ENCODE measurements at places on chromosomes 3 and 15.

GRCh38 chr3:72571052-72571451 lies 277.2 kb downstream of the SHQ1 start:
- DNase-seq = no peak

DNA sequence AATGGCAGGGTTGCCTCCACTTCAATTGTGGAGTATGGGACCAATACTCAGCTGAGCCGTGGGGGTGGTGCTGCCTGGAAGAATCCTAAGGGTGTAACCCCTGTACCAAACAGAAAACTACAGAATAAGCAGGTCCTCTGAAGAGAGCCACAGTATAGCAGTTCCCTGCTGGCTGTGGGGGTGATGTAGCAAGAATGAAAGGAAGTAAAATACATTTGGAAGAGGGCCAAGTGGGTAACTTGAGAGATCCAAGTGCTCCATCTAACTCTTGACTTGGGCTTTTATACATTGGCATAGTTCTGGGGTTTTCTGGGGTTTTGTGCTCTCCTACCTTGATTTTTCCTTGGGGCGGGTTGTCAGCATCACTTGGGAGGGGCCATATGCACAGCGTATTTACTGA lies 341.4 kb downstream of the OTOL1 start:
- no peak for DNase-seq

- no peak for DNase-seq
These were observed 2.2 kb downstream of the RPSA start for GRCh38 chr3:39408493-39409372.

DNA sequence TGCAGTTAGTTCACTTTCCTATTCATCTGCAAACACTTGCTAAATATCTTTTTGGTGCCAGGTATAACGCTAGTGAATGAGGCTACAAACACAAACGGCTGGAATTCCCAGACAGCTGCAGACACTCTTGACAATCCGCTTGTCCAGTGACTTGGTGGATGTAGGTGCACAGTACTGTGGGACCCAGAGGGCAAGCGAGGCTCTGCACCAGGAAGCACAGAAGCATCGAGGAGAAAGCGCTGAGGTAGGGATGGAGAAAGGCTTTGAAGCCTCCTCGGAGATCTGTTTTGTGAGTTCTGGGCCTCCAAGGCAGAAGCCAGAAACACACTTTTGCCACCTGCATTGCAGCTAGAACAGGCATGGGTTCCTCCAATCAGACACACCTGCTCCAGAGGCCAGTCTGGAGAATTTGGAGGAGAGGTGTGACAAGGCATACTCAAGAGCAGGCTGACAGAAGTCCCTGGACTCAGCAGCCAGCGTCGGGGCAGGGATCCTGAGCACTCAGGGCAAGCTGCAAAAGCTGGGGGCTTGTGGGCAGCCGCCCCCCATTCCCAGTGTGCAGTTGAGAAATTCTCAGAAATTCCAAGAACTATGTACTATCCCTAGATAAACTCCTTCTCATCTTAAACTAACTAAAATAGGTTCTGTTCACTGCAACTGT lies 232.5 kb downstream of the OCA2 start:
- no peak for DNase-seq

GRCh38 chr3:127299276-127299675 lies 11.4 kb upstream of the PRR20G start:
- no peak for DNase-seq

GRCh38 chr3:32176989-32177701 lies 61.3 kb upstream of the CMTM8 start:
- DNase-seq = peak; percentile 81

DNA sequence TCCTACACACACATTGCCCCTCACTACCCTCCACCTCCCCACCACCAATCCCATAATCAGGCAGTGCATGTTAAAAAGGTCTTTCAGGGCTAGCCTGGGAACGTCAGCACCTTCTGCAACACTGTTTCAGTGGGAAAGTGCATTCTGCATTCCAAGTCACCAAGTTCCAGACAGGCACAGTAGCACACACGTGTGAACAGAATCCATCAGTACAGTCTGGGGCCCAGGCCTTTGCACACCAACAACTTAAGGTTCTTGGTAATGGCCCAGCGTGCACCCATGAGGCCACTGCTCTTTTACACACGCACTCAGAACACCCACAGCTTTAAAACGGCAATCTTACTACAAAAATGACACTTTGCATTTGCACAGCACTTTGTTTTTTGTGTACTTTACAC lies 1.2 kb downstream of the ANXA2 start:
- DNase-seq = peak; percentile 48

DNA sequence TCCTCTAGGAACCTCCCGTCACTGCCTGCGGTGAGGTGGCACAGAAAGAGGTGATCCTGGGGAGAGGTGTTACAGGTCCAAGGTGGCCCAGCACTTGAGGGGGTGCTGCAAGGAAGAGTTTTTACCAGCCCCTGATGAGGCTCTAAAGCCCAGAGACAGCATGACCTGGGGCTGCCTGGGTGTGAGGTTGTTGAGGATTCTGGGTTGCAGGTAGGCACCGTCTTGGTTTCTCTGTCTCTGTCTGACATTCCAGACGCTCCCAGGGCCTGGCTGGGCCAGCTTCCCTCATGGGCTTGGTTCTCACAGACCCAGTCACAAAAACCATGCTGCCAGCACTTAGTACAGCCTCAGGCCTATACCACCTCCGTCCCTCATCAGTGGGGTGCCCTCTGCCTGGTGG lies 31.1 kb downstream of the DNAJB8 start:
- no peak for DNase-seq

GRCh38 chr3:142021127-142021526 lies 128.2 kb downstream of the TFDP2 start:
- DNase-seq = no peak

DNA sequence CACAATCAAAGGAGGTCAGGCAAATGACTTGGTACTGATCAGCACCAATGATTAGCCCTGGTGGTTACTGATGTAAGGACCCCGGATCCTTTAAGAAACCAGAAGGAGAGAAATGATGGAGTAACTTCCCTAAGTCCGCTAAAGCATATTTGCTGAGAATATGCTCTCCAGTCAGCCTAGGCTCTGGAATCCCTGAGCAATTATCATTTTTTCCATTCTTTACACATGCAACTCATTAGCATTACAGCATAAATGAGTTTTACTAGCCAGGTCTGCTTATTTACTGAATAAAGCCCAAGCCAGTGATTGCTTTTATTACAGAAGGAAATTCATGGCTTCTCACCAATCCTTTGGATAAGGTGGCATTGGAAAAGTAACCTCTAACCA lies 139.2 kb upstream of the WNT5A start:
- no peak for DNase-seq

- DNase-seq = no peak
These were observed 416.5 kb downstream of the TBL1XR1 start for GRCh38 chr3:176780766-176781165.

- no peak for DNase-seq
These were observed 57.6 kb downstream of the RAB11A start for GRCh38 chr15:65926899-65927298.

DNA sequence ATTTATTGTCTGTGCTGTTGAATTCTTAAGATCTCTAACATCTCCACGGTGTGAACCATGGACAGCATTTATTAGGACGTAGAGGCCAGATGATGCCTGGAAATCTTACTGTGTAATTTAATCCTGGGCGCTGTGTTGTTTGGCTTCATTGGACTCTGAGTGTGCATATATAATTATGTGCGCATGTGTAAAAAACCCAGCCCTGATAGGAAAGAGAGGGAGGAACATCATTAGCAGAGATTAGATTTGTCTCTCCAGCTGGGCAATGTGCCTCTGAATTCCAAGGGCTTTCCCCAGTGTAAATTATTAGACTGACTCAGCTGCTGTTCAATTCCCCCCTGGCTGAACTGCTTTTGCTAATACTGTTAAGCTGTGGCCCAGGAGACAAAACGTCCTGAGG lies 39.6 kb downstream of the MAP3K13 start:
- DNase-seq = peak; percentile 51

DNA sequence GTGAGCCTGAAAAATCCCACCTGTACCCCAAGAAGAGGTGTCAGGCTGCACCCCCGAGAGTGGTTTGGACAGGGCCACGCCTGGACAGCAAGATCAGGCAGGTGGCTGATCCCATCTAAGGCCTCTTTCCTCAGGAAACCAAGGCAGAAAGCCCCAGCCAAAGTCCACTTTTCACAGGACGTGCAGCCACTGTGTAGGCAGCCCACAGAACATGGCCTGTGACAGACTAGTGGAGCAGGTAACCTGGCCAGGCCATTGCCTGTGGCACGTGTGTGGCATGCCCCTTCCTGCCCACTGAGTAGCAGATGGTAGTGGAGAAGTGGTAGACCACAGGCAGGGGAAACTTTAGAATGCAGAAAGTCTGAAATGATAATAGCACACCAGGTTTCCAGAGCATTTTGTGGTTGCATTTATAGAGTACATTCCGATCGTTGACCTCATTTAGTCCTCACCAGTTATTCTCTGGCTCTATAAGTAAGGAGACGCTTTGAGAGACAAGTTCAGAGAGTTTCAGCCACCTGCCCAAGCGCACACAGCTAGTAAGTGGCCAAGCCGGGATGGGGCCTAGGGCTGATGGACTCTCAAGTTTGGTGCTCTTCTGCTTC lies 68.7 kb downstream of the AAGAB start:
- DNase-seq = no peak

DNA sequence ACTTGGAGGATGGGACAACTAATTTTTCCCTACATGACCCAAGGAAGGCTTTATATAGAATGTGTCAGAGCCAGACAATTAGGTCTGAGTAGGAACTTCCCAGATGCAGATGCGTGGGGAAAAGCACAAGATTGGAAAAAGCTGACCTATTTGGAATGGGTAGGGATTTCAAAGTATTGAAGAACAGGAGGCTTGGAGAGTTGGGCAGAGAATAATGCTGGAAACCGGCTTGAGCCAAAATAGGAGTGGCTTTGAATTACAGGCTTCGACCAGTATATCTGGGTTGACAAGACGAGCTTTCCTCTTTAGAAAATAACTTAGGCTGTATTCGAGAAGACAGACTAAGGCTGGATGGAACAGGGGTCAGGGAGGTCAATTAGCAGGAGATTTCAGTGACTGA lies 181.1 kb downstream of the GBE1 start:
- DNase-seq = no peak

GRCh38 chr15:77716632-77717332 lies 84.1 kb upstream of the LINGO1 start:
- DNase-seq = no peak

DNA sequence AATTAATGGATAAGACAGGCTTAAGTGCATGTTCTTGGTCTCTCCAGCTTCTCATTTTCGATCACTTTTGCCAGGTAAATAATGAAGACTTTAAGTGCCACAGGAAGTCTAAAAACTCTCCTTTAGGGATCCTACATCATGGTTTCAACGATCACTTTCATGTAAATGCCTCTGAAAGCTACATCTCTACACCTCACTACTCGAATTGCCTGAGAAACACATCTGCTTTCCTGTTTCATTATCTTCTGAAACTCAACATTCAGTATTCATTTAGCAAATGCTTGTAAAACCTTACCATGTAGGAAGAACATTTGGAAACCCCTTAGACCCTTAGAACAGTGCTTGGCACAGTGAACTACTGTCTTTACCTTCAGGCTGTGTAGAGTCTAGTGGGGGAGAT lies 16.2 kb downstream of the THAP10 start:
- DNase-seq = no peak
